EH (cell line): ENCODE measurements at places on chromosomes 7 and 10.

- DNase-seq, result no peak
Observed at GRCh38 chr10:101028446-101029337, 2.2 kb downstream of the PDZD7 start.

DNA sequence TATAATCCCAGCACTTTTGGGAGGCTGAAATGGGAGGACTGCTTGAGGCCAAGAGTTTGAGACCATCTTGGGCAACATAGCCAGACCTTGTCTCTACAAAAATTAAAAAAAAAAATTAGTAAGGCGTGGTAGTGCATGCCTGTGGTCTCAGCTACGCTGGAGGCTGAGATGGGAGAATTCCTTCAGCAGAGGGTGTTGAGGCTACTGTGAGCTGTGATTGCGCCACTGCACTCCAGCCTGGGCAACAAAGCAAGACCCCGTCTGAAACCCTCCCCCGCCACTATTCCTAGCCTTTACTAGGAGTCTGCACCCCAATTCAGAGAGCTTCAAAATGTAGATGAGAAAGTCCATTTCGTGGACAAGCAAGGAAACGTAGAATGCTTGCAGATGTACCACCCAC, 95.2 kb downstream of the PRPF18 start:
- peak; percentile 45 for DNase-seq

DNA sequence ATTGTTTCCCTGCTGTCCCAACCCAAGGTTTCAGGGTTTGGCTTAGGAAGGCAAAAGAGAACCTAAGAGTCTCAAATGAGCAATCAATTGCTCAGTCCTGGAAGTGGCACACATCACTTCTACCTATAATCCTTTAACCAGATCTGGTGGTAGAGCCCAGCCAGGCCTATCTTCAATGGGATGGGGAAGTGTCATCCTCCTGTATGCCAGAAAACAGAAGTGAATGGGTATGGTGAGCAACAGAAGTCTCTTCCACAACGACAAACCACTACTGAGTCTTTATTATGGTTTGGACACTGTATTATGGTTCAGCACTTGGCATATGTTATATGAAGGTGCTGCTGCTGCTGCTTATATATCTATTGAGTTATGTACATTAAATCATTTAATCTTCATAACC, 3.0 kb upstream of the AKR1B1 start:
- DNase-seq, result no peak

GRCh38 chr10:13346283-13347042, 1.6 kb downstream of the SEPHS1 start:
- peak; percentile 80 for DNase-seq

- DNase-seq, result peak; percentile 62
Observed at GRCh38 chr10:4281190-4281825, 496.3 kb upstream of the KLF6 start.

GRCh38 chr10:80552151-80552646, 14.5 kb downstream of the SH2D4B start:
- no peak for DNase-seq

DNA sequence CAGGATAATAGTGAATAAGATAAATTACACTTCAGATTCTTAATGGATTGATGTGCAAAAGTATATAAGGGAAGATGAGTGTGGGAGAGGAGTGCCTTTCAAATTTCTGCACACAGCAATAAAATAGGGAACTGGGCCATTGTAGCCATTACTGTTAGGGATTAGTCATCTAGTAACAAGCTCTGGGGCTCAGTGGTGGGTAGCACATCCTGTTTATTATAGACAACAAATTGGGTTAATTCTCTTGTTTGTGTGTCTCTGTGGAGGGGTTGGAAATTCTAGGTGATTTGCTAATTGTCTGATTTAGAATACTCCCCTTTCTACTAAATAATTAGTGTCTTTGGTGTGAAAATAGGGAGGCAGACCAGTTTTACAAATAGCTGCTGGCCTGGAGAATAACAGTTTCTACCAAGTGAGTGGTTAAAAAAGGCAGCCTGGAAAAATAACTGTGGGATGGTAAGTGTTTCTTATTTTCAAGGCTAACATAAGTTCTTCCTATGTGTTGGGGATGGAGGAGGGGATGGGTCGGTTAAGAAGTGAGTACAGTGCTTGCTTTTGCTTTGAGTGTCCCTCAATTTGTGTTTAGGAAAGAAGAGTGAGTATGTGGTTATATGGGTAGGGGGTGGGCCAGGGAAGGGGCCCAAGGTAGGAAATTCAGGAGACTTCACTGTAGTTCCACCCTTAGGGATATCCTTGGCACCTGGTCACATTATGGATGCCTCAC, 43.3 kb upstream of the TMEM248 start:
- peak; percentile 39 for DNase-seq

DNA sequence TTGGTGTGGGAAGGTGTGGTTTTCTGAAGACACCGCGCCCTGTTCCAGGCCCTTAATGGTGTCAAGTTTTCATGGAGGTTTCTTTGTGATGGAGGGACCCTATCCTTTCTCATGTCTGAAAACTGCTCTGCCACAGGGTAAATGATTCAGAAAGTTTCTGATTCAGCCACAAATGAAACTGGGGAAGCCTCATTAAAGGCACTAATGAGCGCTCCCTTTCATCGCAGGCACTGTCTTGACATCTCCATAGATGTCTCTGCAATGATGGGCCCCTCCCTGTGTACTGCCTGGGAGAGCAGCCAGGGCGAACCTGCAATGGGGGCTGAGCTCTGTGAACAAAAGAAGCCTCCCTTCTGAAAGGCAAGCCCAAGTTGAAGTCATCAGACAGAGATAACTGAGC, 355.3 kb downstream of the PRPF18 start:
- no peak for DNase-seq

DNA sequence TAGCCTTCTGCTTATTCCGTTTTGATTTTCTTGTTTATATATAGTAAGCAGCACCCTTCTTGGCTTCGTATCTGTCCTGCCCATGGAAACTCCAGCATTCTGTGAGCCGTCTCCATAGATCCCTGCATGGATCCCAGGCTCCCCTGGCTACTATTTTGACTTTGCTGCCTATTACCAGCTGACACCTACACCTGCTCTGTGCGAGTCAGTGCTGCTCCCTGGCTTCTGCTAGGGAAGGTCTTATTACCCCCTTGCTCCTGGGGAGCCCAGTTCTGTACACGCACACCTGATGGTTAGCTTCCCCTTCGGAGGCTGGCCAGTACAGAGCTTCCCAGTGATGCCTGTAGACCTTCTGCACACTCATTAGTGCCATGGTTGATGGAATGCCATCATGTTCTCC, 35.4 kb downstream of the NACAD start:
- DNase-seq, result no peak

- DNase-seq, result no peak
Observed at GRCh38 chr10:110216240-110216639, 8.8 kb downstream of the MXI1 start.
